Right atrium auricular region (tissue), 2 donors: ENCODE measurements at places on chromosomes 3 and 15. TPM values are rescaled to one million over a fixed set of nuclear protein-coding genes. Genes with fewer than 3 reads are reported as not detected.

DNA sequence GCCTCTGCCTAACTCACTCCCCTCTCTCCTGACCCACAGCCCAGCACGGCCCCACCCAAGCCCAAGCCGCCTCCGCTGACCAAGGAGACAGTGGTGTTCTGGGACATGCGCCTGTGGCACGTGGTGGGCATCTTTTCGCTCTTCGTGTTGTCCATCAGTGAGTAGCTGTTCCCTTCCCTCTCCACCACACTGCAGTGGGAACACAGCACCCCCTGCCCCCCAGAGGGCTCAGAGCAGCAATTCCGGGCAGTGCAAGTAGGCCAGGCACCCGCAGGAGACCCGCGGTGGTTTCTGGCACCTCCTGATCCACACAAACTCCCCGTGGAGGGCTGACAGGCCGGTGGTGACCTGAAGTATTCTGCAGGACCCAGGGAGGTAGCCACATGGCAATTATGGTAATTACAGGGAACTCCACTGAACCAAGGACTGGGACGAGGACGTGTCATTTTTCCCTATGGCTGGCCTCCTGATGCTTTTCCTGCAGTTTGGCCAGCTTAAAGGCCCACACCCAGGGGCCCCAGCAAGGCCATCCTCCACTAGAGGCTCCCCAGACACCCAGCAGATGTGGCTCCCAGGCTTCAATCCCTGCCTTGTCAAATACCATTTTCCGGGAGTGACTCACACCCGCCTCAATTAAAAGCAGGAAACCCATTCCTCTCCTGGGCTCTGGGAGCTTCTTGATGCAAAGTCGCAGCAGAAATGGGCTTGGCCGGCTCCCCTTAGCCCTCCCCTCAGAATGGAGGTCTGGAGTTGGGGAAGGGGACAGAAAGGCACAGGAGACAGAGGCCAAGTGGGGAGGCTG, 4.8 kb downstream of the TMIE start:
- no peak for DNase-seq

DNA sequence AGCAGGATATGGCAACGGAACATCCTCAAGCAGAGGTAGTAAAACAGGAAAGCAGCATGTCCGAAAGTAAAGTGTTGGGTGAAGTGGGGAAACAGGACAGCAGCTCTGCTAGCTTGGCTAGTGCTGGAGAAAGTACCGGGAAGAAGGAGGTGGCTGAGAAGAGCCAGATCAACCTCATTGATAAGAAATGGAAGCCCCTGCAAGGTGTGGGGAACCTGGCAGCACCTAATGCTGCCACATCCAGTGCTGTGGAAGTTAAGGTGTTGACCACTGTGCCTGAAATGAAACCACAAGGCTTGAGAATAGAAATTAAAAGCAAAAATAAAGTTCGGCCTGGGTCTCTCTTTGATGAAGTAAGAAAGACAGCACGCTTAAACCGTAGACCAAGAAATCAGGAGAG, 14.3 kb upstream of the ZBTB47 start:
- DNase-seq: no peak

- DNase-seq: no peak
These were observed 14.3 kb downstream of the ARL8B start for GRCh38 chr3:5136211-5136918.

DNA sequence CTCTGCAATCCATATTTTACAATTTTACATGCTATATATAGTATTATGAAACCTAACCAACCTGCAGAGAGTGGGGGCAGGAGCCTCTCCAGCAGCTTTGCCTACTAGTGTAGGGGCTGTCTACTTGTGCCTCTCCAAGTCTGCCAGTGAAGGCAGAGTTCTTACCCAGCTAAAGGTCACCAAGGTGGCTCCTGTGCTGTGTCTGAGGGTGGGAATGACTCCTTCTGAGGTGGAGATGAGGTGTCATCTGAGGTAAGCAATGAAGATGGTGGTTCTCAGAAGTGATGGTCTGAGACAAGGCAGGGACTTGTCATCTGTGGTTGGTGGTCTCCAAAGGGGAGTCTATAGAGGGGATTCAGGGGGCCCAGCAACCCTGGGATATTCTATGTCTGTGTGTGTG, 47.5 kb downstream of the SACM1L start:
- DNase-seq: no peak

GRCh38 chr15:55909036-55909811, 84.2 kb downstream of the NEDD4 start:
- no peak for DNase-seq

NRROS gene
- total RNA-seq: 4.8 TPM
